Fibroblast of the aortic adventitia (primary cell): ENCODE measurements at places on chromosomes 4 and X.

DNA sequence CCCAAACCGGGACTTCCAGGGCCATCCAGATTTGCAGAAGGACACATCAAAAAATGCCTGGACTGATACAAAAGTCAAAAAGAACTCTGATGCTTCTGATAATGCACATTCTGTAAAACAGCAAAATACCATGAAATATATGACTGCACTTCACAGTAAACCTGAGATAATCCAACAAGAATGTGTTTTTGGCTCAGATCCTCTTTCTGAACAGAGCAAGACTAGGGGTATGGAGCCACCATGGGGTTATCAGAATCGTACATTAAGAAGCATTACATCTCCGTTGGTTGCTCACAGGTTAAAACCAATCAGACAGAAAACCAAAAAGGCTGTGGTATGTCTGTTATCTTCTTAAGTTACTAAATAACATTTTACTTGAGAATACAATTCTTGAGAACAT lies 9.2 kb downstream of the PLK4 start:
- DNase-seq = peak; percentile 39

GRCh38 chr4:87856816-87857215 lies 24.0 kb downstream of the MEPE start:
- no peak for DNase-seq

DNA sequence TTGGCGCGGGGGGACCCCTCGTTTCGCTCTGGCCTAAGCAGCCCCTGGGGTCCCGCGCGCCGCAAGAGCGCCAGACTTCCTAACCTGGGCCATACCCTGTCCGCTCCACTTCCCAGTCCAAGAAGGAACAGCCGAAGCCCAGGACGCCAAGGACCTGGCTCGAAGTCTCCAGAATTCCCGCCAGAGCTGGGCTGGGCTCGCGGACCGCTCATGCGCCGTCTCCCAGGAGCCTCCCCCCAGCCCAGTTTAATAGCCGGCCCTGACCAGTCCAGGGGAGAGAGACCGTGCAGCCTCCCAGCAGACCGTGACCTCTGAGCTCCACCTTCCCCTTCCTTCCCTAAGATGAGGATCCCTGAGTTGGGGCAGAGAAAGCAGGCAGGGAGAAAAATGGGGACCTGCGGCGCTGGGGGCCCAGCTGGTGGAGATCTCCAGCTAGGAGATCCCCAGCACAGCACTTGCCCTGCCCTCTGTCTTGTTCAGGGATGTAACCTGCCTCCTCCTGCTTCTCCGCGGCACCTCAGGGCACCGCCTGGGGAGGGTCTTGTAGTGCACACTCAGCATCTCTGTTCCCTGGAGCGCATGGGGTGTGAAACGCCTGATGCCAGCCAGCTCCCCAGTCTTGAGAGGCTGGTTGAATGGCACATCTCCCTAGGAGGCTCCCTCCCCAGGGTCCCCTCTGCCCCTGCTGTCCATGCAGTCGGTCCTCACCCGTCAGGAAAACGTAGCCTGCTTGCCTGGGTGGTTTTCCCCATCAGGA lies 1.2 kb upstream of the LETM1 start:
- DNase-seq = peak; percentile 27

GRCh38 chr4:80195441-80196140 lies 1.7 kb upstream of the PRDM8 start:
- no peak for DNase-seq

- DNase-seq = peak; percentile 42
Measured at GRCh38 chr4:145154573-145154972, 25.8 kb downstream of the OTUD4 start.

DNA sequence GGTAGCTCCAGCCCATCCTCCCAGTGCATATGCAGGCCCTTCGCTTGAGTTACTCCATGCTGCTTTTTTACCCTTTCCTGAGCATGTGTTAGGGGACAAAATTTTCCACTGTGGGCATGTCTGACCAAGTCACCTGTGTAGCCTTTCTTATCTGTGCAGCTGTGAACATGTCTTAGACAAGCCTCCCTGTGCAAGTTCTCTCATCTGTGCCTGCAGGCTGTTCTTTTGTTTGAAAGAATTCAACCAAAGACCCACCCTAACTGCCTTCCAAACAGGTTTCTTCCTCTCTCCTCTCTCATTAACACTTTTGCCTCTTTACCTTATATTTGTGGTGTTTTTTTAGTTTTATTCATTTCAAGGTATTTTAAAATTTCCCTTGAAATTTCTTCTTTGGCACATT lies 53.2 kb upstream of the SPIN4 start:
- DNase-seq = no peak

DNA sequence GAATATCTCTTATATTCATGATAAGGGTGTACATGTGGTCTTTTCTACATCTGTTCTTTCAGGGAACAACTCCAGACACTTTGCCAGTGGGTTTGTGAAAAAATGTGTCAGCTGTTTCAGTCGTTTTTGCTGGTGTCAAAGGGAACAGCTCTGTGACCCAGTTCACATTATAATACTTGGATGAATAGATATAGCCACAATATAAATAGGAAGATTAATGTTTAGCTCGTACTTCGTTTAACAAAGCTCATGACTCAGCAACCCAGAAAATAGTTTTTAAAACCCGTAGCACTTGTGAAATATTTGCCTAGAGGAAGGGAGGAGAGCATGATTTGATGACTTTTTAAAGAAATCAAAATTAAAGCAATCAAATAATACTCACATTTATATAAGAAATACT lies 7.9 kb downstream of the LIAS start:
- DNase-seq = peak; percentile 35

DNA sequence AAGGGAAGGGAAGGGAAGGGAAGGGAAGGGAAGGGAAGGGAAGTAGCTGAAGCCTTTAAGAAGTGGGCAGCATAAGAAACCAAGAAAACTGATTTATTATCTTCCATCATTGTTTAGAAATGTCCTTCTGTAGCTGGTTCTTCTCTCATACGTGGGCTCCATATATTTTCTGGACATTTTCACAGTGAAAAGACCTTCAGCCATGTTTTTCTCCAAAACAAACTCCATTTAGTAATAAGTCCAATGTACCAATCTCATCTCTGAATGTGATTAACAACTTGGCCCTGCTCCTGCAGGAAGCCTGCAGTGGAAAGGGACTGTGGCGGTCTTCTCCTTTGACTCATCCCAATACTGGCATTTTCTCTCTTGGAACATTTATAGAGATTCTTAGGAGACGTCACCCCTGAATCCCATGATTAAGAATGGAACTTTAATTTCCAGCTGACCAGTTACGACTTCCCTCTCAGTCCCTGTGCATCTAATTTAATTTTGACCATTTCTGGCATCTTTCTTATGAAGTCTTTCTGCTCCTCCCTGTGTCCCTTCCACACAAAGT lies 96.6 kb upstream of the GUCY1A1 start:
- DNase-seq = no peak

DNA sequence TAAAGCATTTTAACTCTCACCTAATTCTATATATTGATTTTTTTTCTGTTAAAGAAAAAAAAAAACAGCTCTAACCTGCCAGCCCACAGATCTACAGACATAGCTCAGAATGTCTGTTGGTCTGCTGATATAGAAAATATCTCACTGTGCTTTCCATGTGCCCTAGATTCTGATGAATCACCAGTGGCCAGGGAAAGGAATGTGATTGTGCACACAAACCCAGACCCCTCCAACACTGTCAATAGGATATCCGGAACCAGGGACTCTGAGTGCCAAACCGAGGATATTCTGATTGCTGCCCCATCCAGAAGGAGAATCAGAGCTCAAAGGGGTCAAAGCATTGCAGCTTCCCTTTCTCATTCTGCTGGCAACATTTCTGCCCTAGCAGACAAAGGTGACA lies 12.1 kb upstream of the SCML1 start:
- DNase-seq = no peak

GRCh38 chr4:110705440-110705782 lies 82.5 kb upstream of the PITX2 start:
- DNase-seq = no peak

DNA sequence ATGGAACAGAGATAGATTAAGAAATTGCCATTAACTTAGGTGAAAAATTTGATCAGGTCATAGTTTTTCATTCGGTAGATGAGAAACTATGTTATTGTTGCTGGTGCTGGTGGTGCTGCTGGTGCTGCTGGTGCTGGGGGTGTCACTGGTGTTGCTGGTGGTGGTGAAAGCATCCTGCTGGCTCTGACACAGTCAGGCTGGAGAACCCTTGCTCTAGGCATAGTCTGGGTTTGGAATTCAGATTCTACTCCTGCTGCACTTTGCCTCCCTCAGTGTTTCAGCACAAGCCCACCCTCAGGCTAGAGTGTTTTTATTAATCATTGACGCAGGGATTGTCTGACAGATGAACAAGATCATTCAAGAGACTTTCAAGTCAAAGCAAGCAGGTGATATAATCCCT lies 80.2 kb downstream of the USP46 start:
- DNase-seq = no peak

GRCh38 chr4:166377578-166377977 lies 504.5 kb downstream of the TLL1 start:
- no peak for DNase-seq

GRCh38 chr4:58166490-58166889 lies 1056.3 kb upstream of the IGFBP7 start:
- DNase-seq = no peak

DNA sequence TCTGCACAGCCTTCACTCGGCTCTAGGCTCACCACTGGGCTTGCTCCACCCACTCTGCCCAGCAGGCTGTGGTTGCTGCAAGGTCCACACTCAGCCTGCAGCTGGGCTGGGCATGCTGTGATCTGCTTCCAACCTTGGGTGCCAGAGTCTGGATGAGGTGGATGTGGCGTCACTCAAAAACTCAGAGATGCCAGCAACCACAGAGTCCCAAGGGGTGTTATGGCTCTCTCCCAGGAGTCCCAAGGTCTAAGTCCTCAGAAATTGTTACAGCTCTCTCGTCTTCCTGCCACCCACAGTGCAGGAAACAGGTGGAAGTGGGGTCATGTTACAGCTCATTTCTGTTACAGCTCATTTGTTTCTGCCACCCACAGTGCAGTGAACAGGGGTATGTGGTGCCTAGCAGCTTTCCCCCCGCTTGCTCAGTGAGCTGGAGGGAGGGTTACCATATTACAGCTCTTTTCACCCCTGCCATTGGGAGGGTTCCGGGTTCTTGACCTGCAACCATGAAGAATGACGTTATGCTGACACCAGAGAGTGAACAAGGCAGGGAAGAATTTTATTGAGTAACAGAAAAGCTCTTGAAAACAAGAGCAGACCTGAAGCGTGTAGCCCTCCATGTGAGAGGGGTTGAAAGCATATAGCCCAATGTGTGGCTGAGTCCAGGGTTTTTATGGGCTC lies 893.9 kb downstream of the PCDH7 start:
- no peak for DNase-seq

DNA sequence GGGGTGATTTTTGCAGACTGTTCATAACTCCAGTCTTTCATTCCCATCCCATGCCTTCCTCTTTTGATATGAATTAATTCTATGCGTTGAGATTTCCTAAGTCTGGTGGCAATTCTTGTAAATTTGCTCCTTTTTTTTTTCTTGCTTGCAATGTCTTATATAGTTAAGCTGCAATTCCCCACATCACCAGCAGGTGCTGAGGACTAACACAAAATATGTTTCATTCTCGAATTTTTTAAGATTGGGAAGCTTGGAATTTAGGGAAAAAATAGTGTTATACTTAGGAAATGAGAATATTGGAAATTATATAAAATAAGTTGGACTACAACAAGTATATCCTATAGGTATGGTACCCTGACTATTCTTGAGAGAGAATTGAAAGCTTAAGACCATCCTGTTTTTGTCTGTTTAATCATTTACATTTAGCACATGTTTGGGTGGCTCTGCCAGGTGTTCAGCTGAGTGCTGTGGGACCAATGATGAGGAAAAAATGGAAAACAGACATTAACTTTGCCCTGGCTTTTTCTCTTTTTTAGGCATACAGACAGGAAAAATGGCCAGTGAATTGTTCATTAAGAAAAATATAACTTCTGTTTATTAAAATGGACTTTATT lies 30.2 kb downstream of the AFF2 start:
- peak; percentile 54 for DNase-seq

DNA sequence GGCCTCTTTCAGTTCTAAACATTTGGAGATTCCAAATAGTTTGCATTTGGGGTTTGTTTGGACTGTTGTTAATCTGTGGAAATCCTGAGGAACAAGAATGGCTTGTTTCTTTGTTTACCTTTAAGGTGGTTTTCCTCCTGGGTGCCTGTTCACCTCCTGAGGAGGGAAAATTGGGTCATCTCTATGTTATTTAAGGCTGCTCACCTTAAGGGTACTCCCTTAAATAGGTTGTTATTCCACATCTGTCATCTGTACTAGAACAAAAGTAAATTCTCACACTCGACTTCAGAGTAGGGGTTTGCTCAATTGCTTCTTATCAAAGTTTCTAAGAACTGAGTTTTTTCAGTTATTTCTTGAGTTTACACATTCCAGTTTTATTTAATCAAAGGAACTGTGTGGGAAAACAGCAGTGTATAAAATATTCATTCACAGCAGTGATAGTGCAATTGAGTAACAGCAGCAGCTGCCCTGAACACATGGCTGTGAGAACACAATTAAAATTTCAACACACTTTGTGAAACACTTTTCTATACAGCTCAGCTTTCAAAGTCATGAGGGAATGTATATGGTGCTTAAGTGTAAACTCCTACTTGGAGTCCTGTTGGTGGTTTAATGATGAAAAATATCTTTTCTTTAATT lies 238.5 kb upstream of the PGRMC2 start:
- DNase-seq = peak; percentile 66

DNA sequence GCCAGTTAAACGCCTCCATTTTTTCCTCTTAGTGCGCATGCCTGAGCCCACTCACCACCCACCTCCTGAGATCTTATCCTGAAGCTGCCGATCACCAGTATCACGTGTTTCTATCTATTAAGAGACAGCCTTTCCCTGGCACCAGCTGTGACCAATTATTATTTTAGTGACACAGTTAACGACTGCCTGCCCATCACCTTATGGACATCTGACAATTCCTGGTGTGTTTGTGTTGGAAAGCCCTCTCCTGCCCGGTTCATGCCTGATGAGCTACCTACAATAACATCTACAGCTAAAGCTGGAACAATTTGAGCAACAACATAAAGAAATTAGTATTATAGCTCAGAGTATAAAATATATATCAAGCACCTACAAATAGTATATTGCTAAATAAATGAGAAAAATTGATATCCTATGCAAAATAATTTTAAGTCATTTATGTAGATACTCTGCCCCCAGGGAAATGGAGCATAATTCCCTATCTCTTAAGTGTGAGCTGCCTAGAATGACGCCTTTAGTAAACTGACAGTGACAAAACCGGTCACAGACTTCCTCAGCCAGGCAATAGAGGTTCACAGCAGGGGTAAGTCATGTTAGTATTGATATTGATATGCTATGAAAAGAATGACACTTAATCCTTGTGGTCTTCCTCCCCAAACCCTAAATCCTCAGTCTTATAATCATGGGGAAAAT lies 862.2 kb downstream of the TRAM1L1 start:
- no peak for DNase-seq

DNA sequence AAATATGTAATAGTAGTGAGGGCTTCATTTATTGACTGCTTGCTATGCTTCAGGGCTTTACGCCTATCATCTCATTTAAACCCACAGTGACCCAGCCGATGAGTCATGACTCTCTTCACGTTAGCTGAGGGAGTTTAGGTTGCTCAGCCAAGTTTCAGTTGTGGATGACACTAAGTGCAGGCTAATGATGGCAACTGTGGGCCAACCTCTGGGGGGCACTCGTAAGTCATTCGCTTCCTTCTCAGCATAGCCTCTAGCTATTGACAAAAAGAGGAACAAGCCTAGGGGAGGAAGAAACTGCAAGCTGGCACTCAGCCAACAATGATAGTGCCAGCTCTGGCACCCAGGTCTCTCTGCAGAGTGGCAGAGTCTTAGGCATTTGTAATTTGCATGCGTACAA lies 325.0 kb downstream of the ARHGAP10 start:
- peak; percentile 67 for DNase-seq

GRCh38 chr4:53500546-53500945 lies 90.7 kb downstream of the LNX1 start:
- no peak for DNase-seq
